Substantia nigra (tissue), 51 donors: ENCODE measurements at places on chromosomes 1 and 21.

- DNase-seq, result no peak
Observed at GRCh38 chr21:45867671-45868081, 113.9 kb upstream of the COL6A1 start.

DNA sequence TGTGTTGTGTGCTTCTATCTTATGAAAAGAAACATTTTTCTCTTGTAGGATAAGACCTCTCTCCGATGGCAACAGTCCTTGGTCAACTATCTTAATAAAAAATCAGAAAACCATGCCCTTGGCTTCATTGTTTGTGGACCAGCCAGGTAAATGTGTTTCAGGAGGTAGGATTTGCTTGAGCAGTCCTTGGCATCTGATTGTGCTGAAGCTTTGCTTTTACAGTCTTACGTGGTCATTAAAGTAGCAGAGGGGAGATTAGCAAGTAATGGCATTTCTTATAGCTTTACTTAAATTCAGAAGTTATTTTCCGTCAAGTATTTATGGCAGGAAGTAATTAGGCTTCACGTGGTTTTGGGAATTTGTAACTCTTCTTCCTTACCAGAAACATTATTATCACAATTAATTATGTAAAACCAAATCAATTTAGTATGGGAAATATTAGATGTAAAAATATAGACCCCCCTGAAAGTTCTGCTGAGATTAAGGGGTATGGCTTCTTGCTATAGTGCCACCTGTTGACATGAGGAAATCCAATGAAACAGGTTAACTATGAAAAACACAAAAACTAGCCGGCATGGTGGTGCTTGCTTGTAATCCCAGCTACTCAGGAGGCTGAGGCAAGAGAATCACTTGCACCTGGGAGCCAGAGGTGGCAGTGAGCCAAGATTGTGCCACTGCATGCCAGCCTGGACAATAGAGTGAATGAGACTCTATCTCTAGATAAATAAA, 49.0 kb downstream of the MAP3K21 start:
- no peak for DNase-seq

DNA sequence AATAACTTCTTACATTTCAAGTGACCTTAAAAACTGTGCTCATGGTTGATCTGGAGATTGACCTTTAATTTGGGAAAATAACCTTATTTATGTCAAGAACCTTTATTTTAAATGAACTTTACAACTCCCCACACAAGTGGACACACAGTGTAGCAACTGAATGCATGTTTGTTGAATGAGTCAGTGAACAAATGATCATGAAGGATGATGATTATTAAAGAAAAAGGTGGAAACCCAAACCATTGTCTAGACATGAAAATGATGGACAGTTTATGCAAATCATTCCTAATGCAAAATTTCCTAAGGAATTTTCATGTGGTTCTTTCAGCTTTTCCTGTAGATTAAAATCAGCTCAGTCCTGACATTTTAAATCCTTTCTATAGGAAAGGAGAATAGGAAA, 439.8 kb upstream of the RUNX1 start:
- DNase-seq, result no peak

DNA sequence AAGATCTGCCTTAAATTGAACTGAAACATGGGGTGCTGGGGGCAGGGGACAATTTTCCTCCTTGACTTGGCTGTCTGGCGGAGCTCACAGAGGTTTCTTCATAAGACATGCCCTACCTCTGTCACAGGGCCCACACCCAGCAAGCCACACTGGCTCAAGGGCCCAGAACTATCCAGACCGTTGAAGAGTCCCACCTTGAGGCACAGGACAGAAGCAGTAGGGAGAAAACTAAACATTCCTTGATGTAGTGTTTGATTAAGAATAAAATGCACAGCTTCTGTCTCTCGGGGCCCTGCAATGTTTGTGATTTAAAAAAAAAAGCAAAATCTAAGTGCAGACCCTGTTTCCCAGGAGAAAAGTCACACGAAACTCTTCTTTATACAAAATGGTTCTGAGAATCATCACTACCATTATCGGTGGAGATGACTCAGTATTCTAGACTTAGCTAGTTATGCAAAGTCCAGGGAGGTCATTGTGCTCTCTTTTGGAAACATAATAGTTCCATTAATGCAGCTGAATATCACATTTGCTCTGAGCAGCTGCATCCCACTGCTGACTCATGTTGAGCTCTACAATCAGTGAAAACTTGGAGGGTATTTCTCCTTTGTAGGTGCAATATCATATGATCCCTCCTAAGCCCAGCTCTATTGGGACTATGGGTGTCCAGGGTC, 53.6 kb upstream of the DIRAS3 start:
- no peak for DNase-seq

DNA sequence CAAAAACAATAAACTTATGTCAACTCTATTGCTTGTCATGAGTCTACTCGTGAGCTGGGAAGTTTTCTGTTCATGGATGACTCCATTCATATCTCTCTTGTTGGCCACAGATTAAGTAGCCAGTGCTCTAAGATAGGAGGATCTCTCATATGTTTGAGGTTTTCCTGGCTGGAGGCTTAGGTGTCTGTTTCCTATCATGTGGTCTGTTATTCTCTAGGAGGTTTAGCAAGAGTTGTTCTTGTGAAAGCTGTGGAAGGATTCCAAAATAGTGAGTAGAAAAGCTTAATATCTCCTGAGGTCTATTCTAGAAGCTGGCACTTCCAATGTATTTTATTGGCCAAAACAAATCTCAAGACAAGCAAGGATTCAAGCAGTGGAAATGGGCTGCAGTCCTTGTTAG, 5.8 kb upstream of the KRTAP20-2 start:
- no peak for DNase-seq
